Urothelium cell line (cell line): ENCODE measurements at places on chromosomes 1 and 21.

GRCh38 chr1:193216920-193217319, 30.5 kb upstream of the B3GALT2 start:
- no peak for DNase-seq

- no peak for DNase-seq
These were observed 113.4 kb downstream of the ERG start for GRCh38 chr21:38384675-38385426.

GRCh38 chr21:17598437-17598836, 14.3 kb downstream of the BTG3 start:
- no peak for DNase-seq

- DNase-seq: no peak
These were observed 29.3 kb downstream of the ATF3 start for GRCh38 chr1:212637902-212638301.

GRCh38 chr1:247914941-247915662, 5.0 kb upstream of the OR2T8 start:
- no peak for DNase-seq

DNA sequence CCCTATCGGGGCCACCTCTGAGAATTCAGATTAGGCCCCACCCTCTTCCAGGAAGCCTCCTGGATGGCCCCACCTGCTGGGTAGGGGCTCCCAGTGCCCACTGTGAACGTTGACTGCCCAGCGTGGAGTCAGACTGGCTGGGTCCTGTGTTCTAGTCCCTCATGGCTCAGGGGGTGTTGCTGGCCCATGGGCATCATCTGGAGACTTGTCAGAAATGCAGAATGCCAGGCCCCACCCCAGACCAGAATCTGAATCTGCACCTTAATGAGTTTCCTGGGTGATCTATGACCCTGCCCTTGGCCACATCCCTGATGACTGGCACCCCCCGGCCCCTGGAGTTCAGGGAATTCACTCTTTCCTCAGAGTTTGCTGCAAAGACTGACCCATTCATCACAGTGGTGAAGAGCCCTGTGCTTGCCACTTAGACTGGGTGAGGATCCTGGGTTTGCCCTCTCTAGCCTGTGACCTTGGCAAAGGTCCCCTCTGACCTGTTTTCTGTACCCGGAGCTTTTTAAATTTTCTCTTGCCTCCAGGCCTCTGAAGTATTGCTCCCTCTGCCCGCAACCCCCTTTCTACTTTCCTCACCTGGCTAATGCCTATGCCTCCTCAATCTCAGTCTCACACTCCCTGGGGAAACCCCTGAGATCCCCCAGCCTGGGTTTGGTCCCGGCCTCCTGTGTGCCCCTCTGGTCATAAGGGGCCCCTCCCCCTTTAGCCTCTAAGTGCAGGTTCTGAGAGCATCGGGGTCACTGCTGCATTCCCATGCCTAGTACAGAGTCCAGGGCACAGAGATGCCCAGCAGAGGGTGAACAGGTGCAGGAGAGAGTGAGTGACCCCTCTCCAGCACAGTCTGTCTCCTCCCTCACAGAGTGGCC, 184.2 kb downstream of the MATN1 start:
- no peak for DNase-seq

DNA sequence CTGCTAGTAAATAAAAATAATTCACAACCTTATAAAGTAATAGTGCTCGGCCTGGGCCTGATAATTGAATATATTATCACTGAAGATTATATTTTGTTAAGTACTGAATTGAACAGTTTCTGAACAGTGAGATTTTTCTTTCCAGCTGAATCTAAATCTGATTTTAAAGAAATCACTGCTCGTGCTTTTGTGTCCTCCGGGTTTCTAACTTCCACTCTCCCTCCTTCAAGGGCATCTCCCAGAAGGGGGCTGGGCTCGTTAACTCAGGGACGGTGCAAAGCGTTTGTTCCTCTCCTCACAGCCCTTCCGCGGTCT, 823 bp upstream of the KIF1B start:
- DNase-seq: no peak

DNA sequence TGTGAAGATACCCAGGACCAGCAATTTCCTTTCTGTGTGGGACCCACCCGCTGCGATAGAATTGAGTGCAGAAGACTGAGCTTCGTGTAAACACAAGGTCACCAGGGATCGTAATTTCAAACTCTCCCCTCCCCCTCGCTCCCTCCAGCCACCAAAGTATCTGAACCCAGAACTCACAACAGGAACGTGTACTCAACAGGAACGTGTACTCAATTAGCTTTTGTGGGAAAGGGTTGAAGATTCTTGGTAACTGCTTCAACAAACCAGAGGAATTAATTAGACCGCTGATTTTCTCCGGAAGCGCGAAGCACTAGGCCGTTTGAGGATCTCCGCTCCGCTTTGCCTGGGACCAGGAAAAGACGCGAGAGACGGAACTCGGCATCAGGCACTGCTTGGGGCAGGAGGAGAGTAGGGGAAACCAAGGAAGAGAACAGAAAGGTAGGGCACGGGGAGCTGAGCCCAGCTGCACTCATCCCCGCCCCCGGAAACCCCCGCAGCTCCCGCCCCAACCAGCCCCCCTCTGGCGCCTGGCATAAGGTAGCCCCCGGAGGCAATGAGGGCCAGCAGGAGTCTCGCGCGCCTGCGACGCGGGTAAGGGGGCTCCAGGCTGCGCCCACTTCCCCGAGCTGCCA, 453 bp downstream of the DRAM2 start:
- peak; percentile 80 for DNase-seq

DNA sequence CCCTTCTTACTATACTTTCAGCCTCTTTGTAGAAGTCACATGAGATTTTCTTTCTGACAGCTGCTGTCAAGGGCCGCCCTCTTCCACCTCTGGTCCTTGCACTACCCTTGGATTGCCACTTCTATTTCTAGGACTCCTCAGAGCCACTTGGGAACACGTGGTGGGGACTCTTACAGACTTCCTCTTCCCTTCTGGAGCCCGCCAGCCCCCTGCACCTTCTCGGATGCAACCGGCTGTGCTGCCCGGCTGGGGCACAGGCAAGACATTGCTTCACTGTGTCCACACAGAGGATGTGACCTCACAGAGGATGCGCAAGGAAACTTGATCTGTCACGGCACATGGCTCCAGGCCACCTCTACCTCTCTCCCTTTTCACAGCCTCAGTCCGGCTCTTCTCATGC, 2.4 kb upstream of the IKBKE start:
- DNase-seq: no peak
